Activated CD8-positive, alpha-beta T cell treated with anti-CD3 and anti-CD28 coated beads, Interleukin-2, amount 10 ng/mL, durations not matched to agents 7 days and 5 days (primary cell): ENCODE measurements at places on chromosomes 6 and 20.

DNA sequence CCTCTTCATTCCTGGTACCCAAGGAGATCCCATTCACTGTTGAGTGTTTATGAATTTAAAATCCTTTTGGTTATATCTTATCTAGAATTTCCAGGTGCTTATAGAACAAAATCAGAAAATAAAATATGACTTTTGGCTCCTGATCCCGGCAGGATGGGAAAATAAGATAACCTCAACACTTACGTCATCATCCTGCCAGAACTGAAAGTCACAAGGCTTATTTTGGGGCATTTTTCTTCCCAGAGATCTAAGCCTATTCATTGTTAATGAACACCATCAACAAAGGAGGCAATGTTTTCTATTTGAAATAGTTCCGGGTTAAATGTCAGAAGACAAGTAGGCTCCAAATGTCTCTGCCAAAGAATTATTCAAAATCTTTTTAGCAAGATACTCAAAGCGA, 580.6 kb downstream of the TFAP2A start:
- DNase-seq: no peak

GRCh38 chr6:44305200-44305725, 7.9 kb downstream of the AARS2 start:
- DNase-seq: no peak

DNA sequence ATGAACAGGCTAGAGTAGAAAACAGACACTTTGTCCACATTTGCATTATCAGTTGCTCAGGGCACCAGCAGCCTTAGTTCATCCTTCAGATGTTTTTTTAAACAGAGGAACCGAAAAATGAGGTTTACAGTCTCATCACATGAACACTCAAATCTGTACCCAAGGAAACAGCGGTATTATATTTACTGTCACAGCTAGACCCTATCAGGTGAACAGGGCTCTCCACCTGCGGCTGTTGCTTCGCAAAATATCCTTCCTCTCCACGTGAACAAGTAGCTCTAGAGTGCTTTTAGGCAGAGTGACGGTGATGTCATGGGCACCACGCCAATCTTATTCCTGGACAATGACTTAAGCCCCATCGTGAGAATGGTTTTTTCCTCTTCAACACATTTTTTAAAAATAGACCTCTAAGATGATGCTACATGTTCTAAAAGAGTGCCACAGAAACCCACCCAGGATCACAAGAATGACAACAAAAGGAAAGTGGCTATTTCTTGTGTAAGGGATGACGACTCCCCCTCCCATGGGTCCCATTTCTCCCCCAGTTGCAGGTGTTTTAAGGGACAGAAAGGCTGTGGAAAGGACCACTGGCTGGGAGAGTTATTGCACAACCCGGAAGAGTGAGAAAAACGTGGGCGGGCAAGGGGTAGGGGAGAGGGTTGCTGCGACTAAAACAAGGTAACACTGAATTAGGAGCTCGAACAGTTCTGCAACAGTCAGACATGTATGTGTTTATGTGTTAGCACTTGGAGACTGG, 77.7 kb downstream of the EFHC1 start:
- DNase-seq: no peak

DNA sequence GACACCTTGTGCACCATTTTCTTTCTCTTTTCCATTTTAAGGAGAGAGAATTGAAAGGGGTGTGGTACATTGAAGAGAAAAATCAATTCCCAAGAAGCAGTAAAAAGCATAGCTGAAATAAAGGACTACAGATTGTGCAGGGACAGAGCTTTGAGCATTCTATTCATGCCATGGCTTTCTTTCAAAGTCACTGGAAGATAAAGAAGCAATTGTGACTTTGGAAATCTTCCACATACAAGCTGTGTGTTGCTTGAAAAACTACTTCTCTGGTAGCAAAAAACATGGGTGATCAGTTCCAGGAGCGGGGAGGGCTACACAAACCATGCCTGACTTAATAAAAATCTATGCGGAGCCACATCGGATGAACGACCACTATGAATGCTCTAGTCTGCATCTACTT, 230.2 kb upstream of the THEMIS start:
- no peak for DNase-seq

GRCh38 chr6:25556516-25556915, 95.5 kb upstream of the SCGN start:
- peak; percentile 85 for DNase-seq

- DNase-seq: no peak
Observed at GRCh38 chr6:684831-685636, 7.9 kb downstream of the EXOC2 start.

DNA sequence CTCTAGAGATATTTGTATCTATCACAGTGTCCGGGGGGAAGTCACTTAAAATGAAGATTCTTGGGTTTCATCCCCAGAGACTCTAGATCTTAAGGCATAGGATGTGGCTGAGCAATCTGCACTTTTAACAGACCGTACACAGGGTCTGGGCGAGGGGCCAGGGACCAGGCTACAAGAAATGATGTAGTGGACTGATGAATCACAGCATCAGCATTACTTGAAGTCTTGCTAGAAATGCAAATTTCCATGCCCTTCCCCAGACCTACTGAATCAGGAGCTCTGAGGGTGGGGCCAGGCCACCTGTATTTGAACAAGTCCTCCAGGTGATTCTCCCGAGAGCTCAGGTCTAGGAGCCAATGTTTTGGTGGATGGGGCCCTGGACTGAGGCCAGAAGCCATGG, 168.4 kb downstream of the DOK5 start:
- DNase-seq: no peak

GRCh38 chr20:57806476-57806875, 96.7 kb upstream of the PMEPA1 start:
- DNase-seq: no peak

DNA sequence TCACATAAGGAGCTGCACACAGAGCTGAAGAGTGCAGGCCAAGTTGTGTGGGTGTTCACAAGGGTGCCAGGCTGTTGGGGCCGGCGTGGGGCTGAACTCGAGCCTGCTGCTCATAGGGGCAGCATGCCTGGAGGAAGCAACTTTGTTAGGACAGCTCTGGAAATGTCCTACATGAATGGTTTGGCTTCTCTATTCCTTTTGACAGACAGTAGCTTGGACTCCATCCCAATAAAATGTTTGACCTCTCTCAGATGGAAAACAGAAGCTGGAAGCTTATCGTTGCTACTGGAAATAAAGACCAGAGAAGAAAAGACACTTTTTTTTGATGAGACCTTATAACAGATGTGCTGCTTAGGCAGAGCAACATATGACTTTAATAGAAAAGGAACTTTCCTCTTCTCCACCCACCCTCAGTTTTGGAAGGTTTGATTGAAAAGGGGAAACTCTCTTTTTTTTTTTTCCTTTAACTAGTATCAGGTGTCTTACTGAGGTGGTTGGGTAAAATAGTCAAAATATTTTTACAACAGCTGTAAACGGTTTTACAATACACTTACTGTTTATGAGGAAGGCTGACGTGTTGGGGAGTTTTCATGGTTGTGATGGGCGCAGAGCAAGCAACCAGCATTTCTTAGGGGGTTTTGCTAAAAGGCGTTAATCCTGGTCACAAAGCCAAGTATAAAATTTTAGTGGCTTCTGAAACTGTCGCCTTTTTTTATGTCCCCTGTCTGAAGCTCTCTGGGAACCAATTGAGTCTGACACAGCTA, 80.7 kb upstream of the EEF1E1 start:
- no peak for DNase-seq

DNA sequence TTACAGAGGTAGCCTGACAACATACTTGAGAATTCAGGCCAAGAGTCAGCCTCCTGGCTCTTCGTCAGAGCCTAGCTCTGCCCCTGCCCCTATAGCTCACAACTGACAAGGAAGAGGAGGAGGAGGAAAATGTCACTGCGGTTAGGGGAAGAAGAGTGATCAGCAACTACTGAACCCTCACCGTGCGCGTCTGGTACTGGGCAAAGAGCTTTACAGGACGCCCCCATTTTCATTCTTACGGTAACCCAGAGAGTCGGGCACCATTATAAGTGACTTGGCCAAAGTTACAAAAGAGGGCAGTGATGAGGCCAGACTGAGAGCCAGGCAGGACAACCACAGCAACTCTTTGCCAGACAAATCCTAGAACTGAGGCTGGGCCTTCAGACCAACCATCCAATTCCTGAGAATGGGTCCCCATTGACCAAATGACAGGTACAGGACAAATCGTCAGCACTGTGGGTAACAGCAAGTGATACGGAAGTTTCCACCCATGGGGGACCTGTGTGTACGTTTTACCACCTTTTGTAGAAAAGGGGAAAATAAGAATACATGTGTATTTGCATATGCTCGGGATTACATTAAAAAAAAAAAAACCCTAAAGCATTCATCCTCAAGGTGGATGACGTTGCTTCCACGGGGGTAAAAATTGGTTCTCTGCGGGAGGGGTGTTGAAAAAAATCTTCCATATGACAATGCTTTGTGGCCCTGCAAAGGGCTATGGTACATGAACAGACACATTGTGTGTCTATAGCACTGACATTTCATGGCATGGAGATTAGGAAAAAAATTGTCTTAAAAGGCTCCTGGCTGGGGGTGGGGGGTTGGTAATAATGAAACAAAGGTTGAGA, 118.0 kb downstream of the NFATC2 start:
- DNase-seq: no peak

GRCh38 chr6:68333442-68333841, 301.6 kb upstream of the ADGRB3 start:
- DNase-seq: no peak

- DNase-seq: no peak
Observed at GRCh38 chr20:47125508-47125757, 230.8 kb downstream of the EYA2 start.

GRCh38 chr6:36018339-36018738, 6.1 kb downstream of the SLC26A8 start:
- no peak for DNase-seq

DNA sequence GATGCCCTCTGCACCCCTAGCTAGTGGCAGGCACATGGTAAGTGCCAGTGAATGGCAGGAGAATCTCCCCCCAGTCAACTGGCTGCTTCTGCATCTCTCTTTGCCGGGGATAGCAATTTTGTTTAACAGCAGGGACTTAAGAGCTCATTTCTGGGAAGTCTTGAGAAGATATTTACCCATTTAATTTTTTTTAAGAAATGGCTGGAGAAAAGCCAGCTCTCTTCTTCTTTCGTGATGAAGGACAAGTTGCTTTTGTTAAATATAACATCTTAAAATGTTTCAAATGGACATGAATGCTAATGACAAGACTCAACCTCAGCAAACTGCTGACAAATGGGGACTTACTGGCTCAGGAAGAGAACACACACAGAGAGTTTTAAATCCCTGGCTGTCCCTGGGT, 55.0 kb upstream of the IYD start:
- DNase-seq: no peak

DNA sequence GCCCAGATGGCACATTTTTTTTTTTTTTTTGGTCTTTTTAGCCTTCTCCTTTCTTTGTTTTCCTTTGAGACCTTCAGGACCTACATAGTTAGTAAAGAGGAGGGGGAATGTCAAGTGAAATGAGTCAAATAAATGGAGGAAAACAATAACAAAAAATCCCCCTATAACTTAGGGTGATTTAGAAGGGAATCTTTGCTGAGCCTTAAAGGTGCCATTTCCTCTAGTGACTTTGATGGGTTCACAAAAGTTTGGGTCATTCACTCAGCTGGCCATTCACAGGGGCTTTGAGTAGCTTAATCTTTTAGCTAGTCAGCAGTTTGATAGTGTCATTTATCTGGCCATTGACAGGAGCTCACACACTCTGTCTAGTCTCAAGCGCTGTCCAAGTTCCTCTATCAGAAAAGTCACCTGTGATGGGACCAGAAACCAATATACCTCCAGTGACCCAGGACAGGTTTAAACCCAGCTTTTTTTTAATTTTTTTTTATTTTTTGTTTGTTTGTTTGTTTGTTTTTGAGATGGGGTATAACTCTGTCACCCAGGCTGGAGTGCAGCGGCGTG, 275.1 kb upstream of the PRDM1 start:
- DNase-seq: no peak
